NCI-H2081 treated with DMSO at 0.1 percent for 48 hours (cell line): ENCODE measurements at places on chromosomes 16 and 17.

- DNase-seq = no peak
Measured at GRCh38 chr16:88296437-88297177, 86.2 kb upstream of the ZNF469 start.

DNA sequence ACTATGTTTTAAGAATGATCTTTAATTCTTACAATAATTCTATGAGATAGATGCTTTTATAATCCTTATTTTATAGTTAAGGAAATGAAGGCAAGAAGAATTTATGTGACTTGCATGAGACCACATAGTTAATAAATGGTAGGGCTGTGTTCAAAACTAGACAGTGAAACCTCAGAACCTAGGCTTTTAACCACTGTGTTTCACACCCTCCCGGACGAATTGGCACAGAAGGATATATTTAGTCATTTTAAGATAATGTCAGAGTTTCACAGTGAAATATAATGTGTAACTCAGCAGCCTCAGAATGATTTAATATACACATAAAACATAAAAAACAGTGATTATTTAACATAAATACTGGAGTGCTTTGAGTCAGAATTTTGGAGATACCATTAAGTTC, 57.0 kb downstream of the NSRP1 start:
- no peak for DNase-seq

GRCh38 chr17:3903881-3904290, 11.0 kb upstream of the CAMKK1 start:
- DNase-seq = no peak

DNA sequence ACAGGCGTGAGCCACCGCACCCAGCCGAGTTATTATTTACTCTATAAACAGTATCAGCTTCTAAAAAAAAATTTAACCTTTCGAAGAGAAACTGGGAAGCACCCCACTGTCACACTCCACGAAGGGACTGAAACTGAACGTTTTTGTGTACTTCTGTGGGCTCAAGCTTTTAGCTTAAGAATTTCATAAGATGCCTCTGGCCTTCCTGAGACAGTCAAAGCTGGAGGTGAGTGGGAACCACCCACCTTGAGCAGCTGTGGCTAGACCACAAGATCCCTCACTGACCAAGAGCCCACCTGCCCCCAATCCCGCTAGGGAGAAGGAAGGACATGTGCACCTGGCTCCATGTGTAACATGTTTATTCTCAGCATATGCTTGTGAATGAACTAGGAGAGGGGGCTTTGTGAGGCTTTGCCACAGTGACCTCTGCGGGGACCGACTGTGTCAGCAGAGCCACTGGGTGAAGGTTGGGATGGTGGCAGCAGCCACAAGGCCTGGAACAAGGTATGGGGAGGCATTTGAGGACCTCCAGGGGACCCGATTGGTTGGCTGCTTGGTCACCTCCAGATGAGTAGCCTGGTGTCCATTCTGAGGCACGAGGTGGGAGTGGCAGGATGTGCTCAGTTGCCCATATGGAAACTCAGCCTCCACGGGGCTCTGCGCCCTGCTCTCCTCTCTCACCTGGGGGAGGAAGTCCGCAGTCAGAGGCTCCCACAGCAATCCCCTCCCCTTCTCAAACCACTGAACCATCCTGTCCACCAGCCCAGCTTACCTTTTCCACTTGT, 4.8 kb downstream of the DPEP3 start:
- no peak for DNase-seq

DNA sequence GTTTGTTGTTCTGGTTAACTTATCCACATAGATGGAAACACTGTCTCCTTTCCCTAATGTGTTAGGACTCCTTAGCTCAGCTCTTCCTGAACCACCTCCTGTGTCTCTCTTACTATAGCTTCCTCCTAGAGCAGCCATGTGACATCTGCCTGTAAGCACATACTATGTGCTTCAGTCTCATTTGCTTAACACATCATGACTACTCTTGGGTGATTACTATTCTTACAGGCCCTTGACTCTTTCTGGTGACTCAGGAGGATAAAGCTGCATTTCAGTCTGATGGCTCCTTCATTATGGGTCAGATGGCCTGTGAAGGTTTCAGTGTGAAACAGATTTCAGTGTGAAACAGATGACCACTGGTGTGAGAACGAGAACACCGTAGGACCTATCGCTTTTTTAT, 320 bp upstream of the KRTAP4-2 start:
- DNase-seq = no peak

DNA sequence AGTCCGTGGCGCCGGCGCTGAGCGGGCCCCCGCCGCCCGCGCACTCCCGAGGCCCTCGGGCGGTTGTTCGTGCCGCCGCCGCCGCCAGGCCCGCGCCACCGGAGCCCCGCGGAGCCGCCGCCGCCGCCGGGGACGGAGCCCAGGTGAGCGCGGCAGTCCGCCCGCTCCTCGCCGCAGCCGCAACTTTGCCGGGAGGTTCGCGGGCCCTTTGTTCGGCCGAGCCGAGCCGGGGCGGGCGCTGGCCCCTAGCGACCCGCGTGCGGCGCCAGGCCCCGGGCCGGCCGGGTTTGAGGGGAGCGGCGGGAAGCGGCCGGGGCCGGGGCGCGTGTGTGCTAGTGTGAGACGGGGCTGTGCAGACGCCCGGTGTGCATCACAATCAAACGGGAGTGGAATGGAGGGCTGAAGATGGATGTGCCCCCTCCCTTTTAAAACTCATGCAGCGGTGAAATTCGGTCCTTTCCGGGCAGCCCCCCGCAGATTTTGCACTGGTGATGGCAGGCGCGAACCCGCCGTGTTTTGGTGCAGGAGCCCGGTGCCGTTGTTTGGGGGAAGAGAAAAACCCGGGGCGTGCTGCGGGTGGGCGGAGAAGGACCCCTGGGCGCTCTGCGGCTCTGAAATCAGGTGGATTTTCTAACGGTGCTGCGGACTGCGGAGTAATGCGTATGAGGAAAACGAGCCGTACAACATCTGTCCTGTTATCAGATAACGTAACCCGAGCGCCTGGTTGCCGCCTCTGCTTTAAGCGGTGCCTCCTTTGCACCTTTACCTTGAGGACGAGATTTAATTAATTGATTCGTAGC, 823 bp downstream of the TNRC6C start:
- DNase-seq = no peak

GRCh38 chr17:13590441-13590840, 11.3 kb downstream of the HS3ST3A1 start:
- DNase-seq = no peak
